ENCODE measurements at places on chromosomes 11 and 22.

DNA sequence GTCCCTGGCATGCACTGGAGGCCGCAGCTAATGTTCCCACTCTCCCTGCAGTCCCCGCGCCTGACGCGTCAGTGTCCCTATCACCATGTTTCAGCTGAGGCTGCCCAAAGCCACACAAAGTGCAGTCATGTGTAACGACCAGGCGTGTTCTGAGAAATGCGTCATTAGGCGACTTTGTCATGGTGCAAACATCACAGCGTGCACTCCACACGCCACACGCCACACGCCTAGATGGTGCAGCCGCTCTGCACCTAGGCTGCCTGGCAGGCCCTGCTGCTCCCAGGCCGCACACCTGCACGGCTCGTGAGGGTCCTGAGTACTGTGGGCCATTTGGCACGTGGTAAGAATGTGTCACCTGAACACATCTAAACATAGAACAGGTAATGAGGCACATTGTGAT, 2.4 kb downstream of the CRELD2 start:
- no peak for DNase-seq

- no peak for DNase-seq
Measured at GRCh38 chr11:12951376-12951775, 57.7 kb upstream of the RASSF10 start.

- DNase-seq = no peak
Measured at GRCh38 chr11:14202251-14203196, 156.5 kb downstream of the RRAS2 start.

DNA sequence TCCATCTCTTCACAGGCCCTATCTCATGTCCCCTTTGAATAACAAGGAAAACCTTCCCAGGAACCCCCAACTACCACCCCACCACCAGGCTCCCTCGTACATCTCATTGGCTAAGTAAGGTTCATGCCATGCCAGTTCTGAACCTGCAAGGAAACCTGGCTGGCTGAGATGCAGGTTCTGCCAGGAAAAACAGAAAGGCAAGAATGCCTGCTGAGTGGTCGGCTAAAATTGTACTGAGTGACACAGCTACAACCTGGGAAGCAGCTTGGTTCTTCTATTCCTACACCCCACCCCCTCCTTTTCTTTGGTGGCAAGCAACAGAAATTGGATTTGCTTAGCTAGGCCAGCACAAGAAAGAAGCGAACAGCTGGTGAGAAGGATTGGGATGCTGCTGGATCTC, 36.1 kb upstream of the TSPAN18 start:
- DNase-seq = no peak

DNA sequence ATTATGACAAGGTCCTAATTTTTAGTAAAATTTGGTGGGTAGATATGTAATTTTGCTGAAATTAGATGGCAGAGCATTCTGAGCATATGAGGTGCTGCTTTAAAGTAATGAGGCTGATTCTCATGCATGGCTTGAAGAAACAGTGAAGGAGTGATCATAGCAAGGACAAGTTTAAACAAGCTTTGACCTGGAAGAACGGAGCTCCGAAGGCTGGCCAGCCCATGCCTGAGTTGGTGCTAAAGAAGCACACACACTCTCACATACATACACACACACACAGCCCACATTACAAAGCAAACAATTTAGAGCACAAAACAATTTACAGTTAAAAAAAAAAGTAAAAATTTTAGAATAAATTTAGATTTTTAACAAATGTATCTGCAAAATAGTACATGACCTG, 150.7 kb downstream of the DCDC1 start:
- DNase-seq = no peak

GRCh38 chr11:134655189-134655989, 243.3 kb upstream of the B3GAT1 start:
- DNase-seq = no peak

DNA sequence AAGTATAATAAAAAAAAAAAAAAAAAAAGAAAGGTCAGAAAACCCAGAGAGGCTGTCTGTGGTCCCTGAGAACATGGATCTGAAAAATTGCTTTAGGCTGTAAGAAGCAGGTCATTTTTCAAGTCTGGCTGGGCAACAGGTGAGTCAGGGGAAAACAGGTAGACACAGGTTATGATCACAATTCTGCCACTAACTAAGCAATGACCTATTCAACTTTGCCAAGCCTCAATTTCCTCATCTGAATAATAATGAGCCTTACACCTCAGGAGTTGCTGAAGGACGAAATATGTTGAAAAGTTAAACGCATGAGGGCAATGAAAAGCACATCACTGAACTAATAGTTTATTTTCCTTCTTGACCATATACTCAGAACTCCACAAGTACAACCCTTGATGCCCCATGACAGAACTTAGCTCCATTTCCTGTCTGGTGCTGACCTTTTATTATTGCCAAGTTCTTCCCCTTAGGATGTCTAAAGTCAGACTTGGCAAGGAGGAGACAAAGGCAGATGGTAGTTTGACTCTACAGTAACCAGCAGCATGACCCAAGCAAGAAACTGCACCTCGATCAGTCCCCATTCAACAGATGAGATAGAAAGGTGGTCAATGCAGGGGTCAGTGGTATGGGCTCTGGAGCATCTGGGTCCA, 93.6 kb downstream of the SYN3 start:
- DNase-seq = no peak

- DNase-seq = no peak
Measured at GRCh38 chr11:11589437-11589836, 32.4 kb downstream of the GALNT18 start.

DNA sequence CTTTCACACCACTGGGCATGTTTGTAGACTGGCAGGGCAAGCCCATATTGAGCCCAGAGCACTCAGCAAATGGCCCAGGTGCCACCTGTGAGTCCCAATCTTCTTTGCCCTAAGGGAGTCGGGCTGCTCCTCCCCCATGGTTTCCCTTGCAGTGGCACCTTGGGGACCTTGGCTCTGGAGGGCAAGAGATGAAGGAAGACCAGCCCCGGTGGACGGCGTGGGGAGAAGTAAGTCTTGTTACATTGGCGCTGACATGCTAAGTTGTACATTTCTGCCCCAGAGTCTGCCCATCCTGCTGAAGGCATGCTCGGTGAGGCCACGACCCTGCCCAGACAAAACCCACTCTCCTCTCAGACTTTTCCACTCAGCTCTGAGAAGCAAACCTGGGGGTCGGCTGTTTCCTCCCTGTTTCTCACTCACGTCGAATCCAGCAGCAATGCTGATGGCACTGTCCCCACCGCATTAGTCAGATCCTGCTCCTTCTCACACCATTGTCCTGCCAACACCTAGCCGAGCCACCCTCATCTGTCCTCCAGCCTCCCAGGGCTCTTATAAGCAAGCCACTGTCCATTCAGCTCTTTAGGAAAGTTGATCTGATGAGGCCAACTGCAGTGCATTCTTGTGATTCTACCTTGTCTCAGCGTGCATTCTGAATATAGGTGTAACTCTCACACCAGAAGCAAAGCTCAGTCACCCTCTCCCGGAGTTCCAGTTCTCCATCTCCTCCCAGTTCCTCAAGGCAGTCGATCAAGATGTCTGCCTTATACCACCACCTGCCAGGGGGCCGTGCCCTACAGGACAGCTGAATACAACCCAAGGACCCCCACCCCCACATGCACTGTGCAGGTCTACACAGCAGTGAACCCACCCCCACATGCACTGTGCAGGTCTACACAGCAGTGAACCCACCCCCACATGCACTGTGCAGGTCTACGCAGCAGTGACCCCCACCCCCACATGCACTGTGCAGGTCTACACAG, 827.1 kb downstream of the TBC1D22A start:
- DNase-seq = no peak

- DNase-seq = peak; percentile 54
Measured at GRCh38 chr11:98227278-98227677, 793.5 kb upstream of the CNTN5 start.

GRCh38 chr22:16954060-16954403, 54.0 kb downstream of the GAB4 start:
- DNase-seq = no peak

- no peak for DNase-seq
Measured at GRCh38 chr11:64314146-64314804, 3.1 kb downstream of the TRMT112 start.

- DNase-seq = no peak
Measured at GRCh38 chr11:118398791-118399559, 2.4 kb upstream of the ATP5MG start.

DNA sequence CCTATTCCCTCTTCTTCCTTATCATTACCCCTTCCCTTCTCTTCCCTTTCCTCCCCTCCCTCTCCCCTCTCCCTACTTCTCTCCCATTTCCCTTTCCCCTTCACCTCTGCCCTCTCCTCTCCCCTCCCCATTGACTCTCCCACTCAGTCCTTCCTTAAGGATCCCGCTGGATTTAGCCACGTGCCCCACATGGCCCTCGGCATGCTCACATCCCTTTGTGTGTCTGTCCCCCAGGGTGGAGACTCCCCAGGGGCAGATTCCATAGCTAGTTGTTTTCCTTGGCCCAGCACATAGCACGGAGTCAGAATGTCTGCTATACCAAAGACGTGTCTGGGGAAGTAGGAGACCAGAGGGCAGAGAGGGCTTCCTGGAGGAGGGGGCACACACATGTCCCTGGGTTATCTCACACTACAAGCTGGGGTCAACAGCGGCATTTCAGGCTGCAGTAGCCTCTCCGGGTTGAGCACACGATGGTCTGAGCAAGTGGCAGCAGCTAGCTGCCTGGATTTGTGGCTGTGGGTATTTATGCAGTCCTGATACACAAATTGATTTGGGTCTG, 487.0 kb downstream of the TBC1D22A start:
- DNase-seq = no peak

DNA sequence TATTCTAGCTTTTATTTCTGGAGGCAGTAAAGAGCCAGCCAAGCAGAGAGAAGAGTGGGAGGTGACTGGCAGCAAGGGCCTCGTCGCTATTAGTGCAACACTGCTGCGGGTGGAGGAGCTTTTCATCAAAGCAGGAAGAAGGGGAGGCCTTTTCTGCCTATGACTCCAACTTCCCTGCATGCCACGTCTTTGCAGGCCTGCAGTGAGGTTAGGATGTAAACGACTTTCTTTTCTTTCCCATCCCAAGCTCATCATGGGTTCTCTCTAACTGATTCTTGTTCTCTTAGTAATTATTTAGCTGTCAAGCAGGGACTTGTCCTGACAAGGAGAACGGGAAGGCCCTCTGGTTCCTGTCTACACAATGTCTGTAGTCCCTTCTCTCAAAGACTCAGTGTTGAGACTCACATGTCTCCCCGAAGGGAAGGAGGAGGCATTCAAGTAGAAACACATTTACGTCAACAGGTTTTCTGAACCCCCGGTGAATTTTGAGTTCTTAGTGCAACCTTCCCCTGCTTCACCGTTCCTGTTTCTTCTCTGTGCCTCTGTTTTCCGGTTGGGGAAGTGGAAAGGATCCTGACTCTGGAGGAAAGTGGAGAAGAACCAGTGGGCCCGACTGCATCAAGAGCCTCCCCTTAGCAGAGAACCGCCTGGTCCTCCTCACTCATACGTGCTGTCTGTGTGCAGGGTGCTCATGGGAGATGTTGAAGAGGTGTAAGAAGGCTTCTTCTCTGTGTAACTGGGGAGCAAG, 56.9 kb downstream of the PACS1 start:
- DNase-seq = peak; percentile 69

DNA sequence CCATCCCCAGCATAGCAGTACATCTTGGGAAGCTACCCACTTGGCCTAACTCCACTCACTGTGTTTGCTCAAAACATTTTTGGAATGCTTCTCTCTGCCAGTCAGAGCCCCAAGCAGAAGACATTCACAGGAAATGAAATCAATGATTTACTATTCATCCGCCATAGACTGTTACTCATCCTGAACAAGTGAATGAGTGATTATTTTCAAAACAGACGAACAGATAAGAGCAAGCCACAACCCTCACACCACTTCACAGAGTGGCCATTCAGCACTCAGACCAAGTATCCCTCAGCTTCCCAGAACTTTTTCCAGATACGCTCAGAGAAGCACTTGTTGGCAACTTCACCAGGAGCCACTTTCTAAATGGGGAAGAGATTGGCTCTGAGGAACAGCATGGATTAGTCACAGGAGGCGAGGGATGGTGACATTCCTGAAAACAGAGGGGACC, 13.0 kb upstream of the UBASH3B start:
- no peak for DNase-seq

- DNase-seq = no peak
Measured at GRCh38 chr22:41410311-41410751, 28.6 kb downstream of the TEF start.

DNA sequence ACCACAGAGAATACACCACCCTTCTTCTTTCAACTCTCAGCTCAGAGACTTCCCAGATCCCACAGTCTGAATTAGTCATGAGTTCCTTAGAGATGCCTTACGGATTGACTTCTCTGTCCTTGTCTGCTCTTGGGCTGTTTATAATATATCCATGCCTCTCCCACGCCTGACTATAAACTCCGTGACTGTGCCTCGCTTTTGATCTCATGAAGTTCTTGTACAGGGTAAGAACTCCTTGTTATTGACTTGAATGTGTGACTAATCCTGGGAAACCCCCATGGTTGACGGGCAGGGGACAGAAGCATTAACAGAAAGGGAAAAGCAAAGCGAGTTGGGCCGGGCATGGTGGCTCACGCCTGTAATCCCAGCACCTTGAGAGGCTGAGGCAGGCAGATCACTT, 62.4 kb upstream of the POU2AF1 start:
- DNase-seq = no peak

- DNase-seq = no peak
Measured at GRCh38 chr11:60194511-60194910, 11.6 kb upstream of the MS4A6A start.

DNA sequence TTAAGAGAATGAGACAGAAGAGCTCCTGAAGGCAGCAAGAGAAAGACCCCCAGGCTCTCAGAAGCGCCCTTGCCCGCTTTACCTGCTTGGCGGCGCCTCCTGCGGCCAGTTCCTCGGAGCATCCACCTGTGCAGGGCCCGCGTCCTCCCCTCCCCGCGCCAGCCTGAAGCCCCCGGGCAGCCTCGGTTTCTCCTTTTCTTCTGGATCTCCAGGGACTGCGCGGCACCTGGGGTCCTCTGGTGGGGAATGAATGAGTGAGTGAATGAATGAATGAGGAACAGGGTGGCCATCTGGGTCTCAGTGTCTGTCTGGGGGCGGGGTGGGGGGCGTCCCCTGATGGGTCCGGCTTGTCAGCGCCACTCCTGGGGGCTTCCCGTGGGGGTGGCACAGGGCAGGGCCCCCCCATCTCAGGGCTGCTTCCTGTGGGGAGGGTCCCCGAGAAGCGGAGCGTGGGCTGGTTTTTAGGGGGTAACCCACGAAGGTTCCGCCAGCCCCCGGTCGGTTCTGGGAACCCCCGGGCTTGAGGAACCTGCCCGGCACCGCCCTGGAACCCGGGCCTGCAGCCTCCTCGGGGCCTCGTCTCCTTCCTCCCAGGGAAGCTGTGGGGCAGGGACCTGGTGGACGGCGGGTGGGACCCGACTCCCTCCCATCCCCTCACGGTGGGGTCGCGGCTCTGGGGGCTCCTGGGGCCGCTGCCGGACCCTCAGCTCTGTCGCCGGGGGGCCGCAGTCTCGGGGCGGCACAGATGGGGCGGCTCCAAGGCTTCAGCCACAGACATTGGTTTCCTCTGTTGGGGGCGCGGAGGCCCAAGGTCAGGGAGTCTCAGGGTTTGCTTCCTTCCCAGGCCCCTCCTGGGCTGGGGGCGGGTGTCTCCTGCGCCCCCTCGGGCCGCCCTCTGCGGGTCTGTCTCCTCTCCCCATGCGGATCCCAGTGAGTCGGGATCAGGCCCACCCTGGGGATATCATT, 8.3 kb upstream of the KRTAP5-7 start:
- DNase-seq = no peak

GRCh38 chr11:66861774-66862558, 5.1 kb downstream of the LRFN4 start:
- DNase-seq = no peak

GRCh38 chr22:29574762-29575450, 6.0 kb downstream of the NIPSNAP1 start:
- DNase-seq = no peak

GRCh38 chr22:41576877-41577276, 12.8 kb downstream of the PMM1 start:
- no peak for DNase-seq

- DNase-seq = no peak
Measured at GRCh38 chr11:10305262-10305963, 540 bp downstream of the ADM start.

All from muscle of arm (tissue), 14 donors.